T-helper 2 cell (primary cell): ENCODE measurements at places on chromosomes 16 and 17.
A peak's percentile ranks its signal among the peaks of the same experiment; 100 is the strongest.

- no peak for DNase-seq
Measured at GRCh38 chr17:2175294-2175628, 120.4 kb downstream of the HIC1 start.

GRCh38 chr16:71883849-71884638, at the start of gene ZNF821:
Gene ZNF821 (minus strand): TSS chr16:71884182. CDS start chr16:71879946, 4,236 bp downstream.
- DNase-seq = peak; percentile 91

DNA sequence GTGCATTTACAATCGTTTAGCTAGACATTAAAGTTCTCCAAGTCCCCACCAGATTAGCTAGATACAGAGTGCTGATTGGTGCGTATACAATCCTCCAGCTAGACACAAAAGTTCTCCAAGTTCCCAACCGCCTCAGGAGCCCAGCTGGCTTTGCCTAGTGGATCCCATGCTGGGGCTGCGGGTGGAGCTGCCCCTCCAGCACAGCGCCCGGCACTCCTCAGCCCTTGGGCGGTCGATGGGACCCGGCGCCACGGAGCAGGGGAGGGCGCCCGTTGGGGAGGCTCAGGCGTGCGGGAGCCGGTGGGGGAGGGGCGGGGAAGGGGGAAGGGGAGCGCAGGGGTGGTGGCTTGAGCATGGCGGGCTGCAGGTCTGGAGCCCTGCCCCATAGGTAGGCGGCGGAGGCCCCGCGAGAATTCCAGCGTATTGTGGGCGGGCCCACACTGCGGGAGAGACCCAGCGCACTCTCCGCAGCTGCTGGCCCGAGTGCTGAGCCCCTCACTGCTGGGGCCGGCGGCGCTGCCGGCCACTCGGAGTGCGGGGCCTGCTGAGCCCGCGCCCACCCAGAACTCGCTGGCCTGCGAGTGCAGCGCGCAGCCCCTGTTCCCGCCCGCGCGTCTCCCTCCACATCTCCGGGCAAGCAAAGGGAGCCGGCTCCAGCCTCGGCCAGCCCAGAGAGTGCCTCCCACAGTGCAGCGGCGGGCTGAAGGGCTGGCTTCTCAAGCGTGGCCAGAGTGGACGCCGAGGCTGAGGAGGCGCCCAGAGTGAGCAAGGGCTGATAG, 907.5 kb downstream of the CDH8 start:
- DNase-seq = no peak

- no peak for DNase-seq
Measured at GRCh38 chr17:69908626-69909368, 166.2 kb upstream of the KCNJ16 start.

- DNase-seq = no peak
Measured at GRCh38 chr17:237406-237955, 56.0 kb upstream of the DOC2B start.

GRCh38 chr17:79923974-79924638, 84.9 kb upstream of the CBX4 start:
- peak; percentile 14 for DNase-seq

DNA sequence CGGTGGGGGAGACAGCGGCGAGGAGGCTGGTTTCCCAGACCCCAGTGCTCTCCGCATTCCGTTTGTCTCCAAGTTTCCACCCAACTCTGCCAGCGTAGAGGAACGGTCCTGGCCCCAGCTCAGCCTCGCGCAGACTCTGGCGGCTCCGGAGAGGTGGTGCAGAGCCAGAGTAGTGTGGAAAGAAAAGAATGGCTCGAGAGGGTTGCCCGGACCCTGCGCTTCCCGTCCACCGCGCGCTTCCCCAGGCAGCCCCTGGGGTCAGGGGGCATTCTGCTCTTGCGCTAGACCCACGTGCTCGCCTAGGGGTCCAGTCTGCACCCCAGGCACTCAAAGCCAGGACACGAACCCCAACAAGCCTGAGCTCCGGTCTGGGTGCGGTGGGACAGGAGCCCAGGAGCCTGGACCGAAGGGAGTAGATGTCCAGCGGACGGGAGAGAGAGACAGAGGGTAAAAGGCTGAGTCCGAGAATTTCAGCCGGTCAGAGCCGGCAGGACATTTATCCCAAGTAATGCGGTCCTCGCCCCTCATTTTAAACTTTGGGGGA, 3.8 kb downstream of the PMP22 start:
- no peak for DNase-seq

GRCh38 chr17:78406920-78407319, 28.5 kb downstream of the PGS1 start:
- DNase-seq = no peak

DNA sequence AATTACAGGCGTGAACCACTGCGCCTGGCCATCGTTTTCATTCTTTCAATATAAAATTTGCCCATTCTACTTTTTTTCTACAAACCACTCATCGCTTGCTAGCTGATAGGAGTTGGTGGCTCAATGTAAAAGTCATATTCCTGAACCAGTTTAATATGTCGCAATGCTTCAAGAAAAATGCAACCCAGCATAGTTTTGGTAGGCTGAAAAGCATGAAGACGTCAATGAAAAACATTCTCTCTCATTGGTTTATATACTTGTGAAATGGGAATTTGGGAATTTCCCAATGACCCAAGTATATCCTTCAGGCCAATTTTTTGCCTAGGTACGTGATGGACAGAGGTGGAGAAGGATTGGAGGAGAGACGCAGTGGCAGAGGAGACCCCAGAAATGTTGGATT, 26.9 kb downstream of the USP43 start:
- DNase-seq = no peak

DNA sequence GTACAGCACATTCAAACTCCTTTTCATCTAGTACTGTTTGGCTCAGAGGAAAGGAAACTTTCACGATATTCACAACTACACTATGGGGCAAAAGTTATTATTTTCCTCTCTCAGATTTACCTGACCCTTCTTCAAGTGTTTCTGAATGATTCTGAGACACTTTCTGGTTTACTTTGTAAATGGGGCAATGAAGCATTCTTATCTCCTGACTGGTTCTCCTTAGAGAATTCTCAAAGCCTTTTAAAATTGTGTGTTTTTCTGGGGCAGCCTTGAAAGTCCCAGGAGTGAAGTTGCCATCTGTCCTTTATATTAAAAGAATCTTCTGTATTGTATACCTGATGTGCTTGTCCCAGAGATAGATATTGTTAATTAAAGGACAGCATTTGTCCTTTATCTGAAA, 264.9 kb downstream of the FTO start:
- no peak for DNase-seq

DNA sequence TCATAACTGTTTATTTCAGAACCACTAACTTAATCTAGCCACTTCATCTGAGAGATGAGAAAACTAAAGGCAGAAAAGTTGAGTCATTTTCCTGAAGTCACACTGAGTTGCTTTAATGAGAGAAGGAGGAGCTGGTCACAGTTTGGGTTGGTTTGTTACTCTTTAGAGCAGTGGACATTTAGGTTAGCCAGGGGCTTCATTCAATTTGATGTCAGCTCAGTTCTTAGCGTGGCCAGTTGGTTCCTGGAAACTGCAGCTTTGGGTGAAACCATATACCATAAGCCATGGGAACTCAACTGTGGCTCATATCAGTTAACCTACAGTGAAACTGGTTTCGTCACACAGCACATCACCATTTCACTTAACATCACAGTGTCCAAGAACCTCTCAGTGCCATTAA, 59.2 kb upstream of the ADORA2B start:
- no peak for DNase-seq

GRCh38 chr17:45677770-45678169, 106.3 kb upstream of the CRHR1 start:
- DNase-seq = no peak

DNA sequence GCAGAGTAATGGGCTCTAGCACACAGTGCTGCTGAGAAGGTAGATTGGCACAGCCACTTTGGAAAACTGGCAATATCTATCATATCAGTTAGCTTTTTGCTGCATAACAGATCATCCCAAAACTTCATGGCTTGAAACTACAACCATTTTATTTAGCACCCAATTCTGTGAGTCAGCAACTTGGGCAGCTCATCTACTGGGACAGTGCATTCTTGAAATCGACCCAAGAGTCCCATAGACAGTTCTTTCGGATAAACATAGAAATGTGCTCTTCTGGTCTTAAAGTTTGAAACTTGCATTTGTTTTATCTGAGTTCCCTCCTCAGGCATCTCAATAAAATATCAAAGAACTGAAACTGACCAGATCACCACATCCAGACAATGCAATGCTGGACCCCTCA, 76.7 kb downstream of the CEP112 start:
- no peak for DNase-seq

DNA sequence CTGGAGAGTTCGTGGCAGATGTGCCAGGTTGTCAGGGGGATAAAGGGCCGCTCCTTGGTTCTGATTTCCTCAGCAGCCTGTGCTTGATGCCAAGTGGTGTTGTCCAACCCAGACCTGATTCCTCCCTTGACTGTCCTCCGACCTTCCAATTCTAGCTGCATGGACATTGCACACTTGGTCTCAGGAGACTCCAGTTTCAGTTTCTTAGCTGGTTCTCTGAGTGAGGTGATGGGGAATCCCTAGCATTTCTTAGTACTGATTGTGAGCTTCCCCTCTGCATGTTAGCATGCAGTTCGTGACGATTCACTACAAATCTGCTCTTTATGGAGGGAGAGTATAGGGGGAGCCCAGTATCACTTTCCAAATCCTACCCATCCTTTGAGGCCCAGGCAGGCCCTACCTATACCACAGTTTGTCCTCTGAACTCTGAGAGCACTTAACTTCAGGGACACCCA, 12.4 kb upstream of the CCR7 start:
- DNase-seq = no peak

DNA sequence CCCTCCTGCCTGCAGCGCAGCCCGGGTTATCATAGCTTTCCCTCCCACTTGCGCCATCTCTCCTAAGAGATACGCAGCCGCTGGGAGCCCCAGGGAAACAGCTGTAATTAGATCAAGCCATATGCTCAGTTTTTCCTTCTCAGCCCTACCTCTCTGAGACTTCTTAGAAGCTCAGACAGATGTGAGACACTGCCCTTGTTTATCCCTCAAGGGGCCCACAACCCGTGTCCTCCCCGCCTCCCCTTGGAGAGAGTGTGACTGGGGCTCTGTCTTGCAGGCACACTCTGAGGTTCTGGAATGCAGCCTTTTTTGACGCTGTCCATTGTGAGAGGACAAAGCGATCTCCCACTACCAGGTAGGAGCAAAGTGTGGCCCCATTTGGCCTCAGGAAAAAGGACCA, 31.2 kb downstream of the CIBAR2 start:
- DNase-seq = no peak

GRCh38 chr17:76261421-76262215, 3.5 kb upstream of the UBALD2 start:
- DNase-seq = no peak

DNA sequence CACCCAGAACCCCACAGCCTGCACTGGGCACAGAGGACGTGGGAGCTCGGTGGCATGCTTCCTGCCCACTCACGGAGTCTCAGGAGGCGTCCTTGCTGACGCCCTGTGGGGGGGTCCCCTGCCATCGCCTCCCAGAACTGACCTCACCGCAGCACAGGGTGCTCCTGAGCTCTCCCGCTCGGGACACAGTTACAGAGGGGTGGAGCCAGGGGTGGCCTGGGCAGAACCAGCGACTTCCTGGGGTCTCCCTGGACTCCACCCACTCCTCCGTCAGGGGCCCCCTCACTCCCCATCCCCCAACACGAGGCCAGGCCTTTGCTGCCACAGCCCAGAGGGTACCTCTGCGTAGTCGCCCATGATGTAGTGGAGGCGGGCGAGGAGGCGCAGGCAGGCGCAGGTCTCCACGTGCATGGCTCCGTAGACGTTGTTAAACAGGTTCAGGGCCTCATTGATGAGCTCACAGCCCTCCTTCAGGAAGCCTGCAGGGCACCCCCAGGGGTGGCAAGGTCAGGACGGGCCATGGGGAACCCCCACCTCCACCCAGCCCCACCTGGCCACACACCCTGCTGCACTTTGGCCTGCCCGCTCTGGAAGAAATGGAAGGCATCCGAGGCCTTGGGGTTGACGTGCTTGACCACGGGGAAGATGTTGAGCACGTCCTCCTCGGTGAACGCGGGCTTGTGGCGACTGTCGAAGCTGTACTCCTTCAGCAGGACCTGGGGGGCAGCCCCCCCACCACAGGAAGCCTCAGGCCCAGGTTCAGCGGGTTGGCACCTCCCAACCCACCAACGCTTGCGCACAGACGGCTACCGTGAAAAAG, 17.8 kb downstream of the CLUH start:
- no peak for DNase-seq

DNA sequence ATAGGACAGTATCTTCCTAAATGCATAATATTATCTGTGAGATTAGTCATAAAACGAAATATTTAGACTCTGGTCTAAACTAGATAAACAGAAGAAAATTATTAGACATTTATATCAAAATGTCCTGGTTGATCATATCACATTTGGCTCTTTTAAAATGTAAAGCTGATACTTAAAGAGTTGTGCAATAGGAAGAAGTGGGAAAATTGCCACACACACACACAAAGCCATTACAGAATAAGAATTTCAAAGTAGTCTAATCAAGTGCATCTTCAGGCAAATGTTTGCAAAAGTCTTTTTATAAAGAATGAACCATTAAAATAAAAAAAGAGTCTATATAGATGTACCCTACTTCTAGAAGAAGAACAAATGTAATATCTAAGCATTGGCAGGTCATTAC, 301.7 kb downstream of the KIF2B start:
- no peak for DNase-seq

DNA sequence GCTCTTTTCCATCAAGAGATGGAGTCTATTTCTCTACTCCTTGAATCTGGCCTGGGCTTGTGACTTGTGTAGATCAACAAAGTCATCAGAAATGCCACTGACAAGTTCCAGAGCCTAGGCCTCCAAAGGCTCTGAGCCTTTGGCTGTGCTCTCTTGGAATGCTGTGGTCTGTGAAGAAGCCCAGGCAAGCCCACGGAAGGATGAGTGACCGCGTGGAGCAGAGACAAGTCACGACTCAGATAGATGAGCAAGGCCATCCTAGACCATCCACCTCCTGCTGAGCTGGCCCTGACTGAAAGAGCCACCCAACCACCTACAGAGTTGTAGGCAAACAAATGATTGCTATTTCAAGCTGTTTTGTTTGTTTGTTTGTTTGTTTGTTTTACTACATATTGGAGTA, 11.6 kb upstream of the ICAM2 start:
- DNase-seq = no peak

DNA sequence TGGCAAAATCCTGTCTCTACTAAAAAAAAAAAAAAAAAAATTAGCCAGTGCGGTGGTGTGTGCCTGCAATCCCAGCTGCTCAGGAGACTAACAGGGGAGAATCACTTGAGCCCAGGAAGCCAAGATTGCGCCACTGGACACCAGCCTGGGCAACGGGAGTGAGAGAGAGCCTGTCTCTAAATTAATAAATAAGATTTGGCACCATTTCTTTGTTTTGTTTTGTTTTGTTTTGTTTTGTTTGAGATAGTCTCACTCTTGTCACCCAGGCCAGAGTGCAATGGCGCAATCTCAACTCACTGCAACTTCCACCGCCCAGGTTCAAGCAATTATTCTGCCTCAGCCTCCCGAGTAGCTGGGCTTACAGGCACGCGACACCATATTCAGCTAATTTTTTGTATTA, 9.4 kb upstream of the GAST start:
- DNase-seq = no peak

DNA sequence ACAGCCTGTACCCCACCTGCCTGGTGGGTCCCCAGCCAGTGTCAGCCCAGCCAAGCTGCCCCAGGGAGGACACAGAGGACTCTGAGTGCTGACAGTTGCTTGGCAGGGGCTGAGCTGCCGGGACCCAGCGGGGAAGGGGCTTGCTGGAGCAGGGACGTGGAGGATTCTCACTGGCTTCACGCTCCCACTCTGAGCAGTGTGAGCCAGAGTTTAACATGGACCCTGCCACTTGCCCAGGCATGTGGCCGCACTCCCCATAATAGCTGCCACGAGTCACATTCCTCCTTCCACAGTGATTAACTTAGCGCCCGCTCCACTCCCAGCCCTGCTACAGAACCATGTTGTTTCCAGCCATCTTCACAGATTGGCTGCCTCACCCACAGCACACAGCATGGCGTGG, 31.2 kb downstream of the SREBF1 start:
- DNase-seq = no peak

- DNase-seq = no peak
Measured at GRCh38 chr17:63688396-63689020, 11.4 kb downstream of the LIMD2 start.
